ENCODE measurements at places on chromosomes 1 and 21.

- DNase-seq: no peak
Measured at GRCh38 chr1:114270282-114270681, 116.6 kb upstream of the SYT6 start.

DNA sequence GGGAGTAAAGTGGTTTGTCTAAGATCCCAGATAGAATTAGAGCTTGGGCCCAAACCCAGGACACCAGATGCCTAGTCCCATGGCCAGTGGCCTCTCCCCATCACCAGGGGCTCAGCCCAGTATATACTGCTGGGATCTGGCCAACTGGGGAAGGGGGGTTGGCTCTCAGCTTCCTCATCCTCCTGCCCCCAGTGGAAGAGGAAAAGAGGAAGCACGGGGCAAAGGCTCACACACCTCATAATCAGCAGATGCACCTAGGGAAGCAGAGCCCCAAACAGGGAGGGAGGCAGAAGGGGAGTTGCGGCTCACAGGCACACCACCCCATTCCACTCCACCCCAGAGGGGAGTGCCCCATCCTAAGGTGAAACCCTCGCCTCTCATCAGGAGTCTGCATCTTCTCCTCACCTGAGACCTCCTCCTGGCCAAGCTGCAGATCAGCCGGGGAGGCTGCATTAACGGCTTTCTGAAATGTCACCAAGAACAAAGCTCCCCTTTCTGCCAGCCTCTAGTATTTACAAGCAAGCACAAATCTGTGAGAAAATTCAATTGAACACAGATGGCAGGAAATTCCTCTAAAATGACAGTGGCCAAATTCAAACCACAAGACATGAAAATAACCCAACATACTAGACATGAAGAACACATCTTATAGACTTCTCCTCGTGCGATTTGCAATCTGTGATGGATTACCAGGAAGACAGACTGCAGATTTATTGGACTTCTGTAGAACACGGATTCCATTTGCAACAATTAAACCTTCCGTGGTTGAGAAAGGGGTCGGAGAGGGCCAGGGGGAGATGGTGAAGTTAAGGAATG, 82.8 kb downstream of the GLIS1 start:
- peak; percentile 85 for DNase-seq

- no peak for DNase-seq
Measured at GRCh38 chr1:167529829-167530474, 11.6 kb upstream of the CD247 start.

- DNase-seq: no peak
Measured at GRCh38 chr1:205052690-205053089, 9.7 kb downstream of the CNTN2 start.

- no peak for DNase-seq
Measured at GRCh38 chr1:166852918-166853317, 13.6 kb downstream of the POGK start.

- DNase-seq: peak; percentile 97
Measured at GRCh38 chr1:201748335-201748734, 80.6 kb upstream of the IPO9 start.

- no peak for DNase-seq
Measured at GRCh38 chr1:182238421-182238820, 153.2 kb downstream of the GLUL start.

DNA sequence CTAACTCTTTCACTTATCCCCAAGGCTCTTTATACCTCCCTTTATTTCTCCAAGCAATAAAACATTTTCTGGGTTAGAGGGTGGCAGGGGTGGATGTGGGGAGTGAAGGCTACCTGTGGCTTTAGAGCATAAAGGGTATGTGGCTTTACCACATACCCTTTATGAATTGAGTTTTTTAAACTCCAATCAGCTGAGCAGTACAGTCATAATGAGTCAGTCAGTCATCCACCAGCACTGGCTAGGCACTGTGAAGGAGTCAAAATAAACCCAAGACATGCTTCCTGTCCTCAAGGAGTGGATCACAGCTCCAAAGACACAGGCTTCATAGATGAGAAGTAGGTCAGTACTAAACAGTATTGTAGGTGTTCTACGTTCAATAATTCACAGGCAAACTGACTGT, 2.6 kb upstream of the TDRD10 start:
- no peak for DNase-seq

DNA sequence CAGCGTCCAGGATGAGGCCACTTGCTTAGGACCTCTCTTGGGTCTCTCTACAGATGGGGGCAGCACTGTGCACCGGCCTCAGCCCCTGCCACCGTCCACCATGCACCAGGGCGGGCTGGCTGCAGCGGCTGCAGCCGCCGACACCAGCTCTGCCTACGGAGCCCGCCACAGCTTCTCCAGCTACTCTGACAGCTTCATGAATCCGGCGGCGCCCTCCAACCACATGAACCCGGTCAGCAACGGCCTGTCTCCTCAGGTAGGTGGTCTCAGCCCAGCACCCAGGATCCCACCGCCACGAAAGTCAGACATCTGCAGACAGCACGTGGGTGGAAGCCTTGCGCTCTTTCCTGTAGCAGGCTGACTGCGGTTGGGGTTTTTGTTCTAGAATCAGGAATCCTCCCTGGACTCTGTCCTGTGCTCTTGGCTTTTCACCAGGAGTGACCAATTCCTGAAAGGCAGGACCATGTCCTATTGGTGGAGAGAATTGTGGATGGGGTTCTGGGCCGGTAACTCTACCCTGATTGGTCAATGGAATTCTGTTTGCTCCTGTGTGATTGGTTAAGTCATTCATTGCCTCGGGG, 72.5 kb downstream of the PAX7 start:
- DNase-seq: no peak

GRCh38 chr21:34795548-34796180, 126.9 kb downstream of the CLIC6 start:
- peak; percentile 77 for DNase-seq

GRCh38 chr1:200427744-200428143, 17.9 kb upstream of the ZNF281 start:
- DNase-seq: no peak

- peak; percentile 61 for DNase-seq
Measured at GRCh38 chr1:234515821-234516241, 36.9 kb upstream of the TARBP1 start.

DNA sequence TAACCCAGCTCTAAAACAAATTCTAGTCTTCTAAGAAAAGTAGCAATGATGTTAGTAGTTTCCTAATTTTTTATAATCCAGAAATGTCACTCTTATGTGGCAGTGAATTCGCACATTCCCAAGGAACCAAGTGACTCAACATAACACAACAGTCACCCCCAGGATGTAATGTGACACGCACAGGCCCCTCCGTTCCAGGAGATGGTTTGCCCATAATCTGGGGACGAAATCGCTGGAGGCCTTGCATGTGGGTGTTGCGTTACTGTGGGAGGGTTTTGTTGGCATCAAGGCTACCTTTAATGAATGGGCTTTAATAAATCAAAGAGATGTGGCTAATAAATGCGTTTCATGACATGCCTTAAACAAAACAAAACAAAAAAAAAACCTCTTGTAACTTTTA, 50.9 kb downstream of the EVA1C start:
- peak; percentile 29 for DNase-seq

- no peak for DNase-seq
Measured at GRCh38 chr1:219239518-219239917, 65.8 kb downstream of the LYPLAL1 start.

DNA sequence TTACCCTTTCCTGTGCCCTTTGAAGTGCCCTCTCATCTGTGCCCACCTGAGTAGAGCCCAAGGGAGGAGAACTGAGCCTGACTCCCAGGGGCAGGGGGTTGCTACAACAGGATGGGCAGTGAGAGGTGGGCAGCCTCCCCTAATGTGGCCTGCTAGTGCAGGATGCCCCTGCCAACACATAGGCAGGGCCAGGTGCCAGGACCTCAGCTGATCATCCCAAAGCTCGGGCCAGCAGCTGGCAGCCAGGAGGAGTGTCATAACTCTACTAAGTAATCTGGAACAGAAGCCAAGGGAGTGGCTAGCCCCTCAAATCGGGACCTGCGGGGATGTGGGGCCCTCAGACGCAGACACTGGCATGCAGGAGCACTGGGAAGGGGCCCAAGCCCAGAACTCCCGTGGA, 208.8 kb upstream of the RAB4A start:
- DNase-seq: no peak

GRCh38 chr1:207901041-207901653, 9.8 kb downstream of the CD34 start:
- DNase-seq: no peak

DNA sequence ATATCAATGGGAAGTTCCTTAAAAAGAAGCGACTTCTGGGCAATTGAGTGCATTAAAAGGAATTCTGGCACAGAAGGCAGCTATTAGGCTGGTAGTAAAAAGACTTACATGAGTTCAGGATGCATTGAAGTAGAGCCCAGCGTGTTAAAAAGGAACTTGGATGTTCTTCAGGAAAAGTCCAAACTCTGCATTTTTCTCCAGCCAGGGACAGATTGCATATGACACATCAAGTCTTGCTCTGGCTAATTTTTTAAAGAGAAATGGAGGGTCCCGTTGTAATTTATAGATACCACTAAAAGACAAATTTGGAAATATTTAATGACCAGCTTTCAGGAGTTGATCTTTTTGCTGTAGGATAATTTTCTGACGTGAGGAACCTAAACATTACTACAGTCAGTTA, 1.2 kb downstream of the TPRG1L start:
- DNase-seq: no peak

- no peak for DNase-seq
Measured at GRCh38 chr21:14753069-14753465, 207.0 kb upstream of the SAMSN1 start.

GRCh38 chr1:198879711-198880306, 241.0 kb downstream of the PTPRC start:
- no peak for DNase-seq

DNA sequence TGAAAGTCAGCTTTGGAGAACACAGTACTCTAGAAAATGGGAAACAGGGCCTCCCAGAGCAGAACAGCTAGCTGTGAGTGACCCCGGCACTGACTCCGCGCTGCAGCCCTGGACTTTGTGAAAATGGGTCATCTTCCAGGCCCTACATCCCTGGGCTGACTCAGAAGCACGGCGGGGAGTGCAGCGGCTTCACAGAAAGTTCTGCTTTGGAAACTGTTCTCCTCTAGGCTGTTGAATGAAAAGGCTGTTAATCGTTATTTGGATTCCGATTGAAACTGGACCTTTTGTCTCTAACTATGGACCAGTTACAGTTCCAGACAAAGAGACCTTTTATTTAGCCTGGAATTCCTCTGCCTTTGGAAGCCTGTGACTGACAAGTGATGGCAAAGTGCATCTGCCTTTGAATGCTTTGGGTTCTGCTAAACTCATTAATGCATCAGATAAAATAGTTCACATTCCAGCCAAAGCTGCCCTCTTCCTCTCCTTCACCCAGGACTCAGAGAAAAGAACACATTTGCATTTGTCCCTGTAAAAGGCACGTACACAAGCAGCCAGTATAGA, 144.9 kb upstream of the HOOK1 start:
- peak; percentile 43 for DNase-seq

- DNase-seq: peak; percentile 75
Measured at GRCh38 chr1:12617901-12618660, at the start of gene DHRS3. Gene DHRS3 (minus strand): TSS chr1:12618210. CDS start chr1:12617348, 862 bp downstream.

GRCh38 chr1:39826583-39826982, 37.9 kb upstream of the BMP8B start:
- no peak for DNase-seq

DNA sequence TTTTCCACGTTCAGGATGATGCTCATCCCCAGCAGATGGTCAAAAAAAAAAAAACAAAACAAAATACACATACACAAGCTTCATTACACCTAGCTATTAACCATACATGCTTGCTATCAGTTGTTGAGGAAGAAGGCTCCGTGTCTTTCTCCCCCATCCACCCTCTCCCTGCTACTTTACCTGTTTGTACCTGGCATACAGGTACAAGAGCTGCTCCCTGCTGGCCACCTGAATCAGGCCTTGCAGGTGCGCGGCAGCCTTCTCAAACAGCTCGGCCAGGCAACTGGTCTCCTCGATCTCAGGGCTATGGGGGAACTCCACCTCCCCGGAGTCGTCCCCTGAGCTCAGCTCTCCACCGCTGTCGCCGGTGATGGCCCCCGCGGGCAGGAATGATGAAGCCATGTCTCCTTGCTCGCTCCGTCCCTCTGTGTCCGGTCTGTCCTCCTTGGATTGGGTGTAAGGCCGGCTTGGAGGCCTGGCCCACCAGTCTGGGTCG, 464 bp downstream of the ACBD6 start:
- no peak for DNase-seq

- peak; percentile 84 for DNase-seq
Measured at GRCh38 chr21:29091033-29091432, 17.6 kb upstream of the CCT8 start.

- DNase-seq: no peak
Measured at GRCh38 chr1:213938776-213939175, 49.0 kb upstream of the PROX1 start.

- peak; percentile 95 for DNase-seq
Measured at GRCh38 chr1:174040387-174040786, 18.2 kb upstream of the RC3H1 start.

DNA sequence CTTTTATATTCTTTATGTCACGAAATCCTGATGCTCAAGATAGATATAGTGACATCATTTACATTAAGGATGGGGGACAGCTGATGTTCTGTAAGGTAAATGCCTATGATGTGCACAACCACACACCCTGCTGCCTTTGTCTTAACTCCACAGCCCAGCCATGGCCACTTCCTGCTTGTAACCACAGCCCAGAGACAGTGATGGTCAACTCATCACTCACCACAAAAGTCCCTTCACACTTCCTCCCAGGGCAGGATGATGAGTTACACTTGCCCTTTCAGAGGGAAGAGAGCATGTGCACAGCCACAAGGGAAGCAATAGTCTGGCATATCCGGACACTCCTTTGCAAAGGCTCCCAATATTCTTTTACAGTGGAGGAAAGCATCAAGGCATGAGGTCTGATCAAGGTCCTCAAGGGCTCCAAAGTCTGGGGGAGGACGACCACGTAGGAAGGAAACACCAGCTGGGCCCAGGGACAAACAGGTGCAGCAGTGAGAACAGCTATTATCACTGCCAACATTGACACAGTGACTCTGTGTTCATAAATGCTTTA, 53.8 kb downstream of the PLPP3 start:
- peak; percentile 60 for DNase-seq

DNA sequence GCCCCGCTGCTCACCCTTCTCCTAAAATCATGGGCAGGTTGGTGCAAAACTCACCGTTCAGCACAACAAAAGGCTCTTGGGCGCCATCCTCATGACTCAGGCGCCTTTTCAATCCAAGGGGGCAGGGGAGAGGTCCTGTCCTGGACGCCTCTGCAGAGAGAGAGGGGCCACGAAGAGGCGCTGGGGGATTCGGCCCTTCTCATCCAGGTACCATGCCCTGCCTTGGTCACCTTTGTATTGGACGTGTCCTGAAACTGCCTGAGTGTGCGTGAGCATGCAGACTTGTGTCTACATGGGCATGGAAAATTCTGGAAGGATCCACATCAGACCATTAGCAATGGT, 53.5 kb downstream of the SLC37A1 start:
- DNase-seq: no peak

DNA sequence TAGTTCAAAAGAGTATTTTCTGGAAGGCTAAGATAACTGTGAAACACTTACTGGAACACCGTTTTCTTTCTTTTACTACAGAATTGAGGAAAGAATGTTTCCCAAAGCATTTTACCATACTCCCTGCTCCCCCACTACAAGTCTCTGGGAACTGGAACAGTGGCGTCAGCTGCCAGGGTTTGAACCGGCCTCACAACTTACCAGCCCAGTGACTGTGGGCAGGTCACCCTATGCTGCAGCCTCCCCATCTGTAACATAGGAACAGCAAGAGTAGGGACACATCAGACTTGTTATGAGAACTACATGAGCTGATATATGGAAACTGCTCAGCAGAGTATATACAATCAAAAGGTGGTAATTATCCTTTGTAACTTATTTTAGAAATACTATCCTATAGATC, 91.5 kb downstream of the PTPN14 start:
- no peak for DNase-seq

All from IMR-90 (cell line).